ENCODE measurements at places on chromosomes 2 and 18.
A peak's percentile ranks its signal among the peaks of the same experiment; 100 is the strongest.

- DNase-seq = no peak
Measured at GRCh38 chr2:50858156-50858555, 173.8 kb downstream of the NRXN1 start.

DNA sequence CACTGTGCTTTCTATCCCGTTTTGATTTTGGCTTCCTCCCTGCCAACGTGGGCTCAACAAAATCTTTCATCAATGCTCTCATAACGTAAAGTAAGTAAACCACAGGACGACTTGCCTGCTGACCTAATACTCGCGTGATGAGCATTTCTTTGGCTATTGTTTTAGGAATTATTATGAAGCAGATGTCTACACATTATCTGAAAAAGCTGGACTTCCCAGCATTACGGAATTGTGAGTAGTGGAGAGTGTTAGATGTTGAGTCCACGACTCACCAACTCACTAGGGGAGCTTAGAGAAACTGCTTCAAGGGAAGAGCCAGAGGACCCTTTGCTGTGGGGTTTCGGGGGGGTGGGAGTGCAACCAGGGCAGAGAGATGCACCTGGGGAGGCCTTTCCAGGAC, 21.9 kb downstream of the HJURP start:
- DNase-seq = no peak

- peak; percentile 99 for DNase-seq
Measured at GRCh38 chr2:161954103-161954502, 119.9 kb downstream of the DPP4 start.

DNA sequence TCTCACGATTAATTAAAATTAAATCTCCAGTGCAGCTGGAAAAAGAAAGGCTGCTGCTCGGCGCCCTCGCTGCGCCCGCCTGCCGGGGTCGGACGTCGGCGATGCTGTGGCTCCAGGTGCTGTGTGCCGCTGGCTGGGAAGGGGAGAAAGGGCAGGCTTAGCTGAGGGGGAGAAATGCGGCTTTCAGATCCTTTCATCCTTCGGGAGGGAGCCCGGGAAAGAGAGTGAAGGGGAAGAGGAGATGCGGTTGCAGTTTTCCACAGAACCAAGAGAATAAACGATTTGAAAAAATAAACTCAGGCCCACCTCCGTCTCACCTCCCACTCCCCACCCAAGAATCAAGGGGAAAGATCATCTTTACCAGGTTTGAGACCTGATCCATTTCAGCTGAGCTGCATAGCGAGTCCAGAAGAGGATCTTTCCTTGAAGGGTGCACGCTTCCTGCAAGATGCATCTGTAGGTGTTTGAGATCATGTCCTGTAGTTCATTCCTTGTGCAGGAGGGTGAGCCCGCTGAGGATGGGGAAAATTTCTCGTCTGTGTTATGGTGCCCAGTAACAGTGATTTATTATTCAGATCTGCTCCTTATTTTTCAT, 495 bp downstream of the TMEM169 start:
- peak; percentile 63 for DNase-seq

GRCh38 chr2:43839776-43840564, 1.2 kb downstream of the ABCG8 start:
- DNase-seq = no peak

DNA sequence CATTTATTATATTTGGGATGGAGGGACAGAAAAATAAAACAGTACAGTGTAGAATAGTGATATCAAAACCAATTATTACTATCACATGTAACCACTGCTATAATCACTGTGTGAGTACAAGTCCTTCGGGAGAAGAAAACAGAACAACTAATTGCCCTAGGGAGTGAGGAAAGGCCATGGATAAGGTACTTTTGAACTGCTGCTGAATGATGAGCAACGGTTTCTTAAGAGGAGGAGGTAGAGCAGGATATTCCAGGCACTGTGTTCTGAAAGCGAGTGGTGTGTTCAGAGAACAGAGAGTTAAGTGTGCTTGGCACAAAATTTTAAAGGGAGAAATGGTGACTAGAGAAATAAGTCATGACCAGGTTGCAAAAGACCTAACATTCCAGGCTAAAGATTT, 134.2 kb downstream of the CALCRL start:
- DNase-seq = no peak

DNA sequence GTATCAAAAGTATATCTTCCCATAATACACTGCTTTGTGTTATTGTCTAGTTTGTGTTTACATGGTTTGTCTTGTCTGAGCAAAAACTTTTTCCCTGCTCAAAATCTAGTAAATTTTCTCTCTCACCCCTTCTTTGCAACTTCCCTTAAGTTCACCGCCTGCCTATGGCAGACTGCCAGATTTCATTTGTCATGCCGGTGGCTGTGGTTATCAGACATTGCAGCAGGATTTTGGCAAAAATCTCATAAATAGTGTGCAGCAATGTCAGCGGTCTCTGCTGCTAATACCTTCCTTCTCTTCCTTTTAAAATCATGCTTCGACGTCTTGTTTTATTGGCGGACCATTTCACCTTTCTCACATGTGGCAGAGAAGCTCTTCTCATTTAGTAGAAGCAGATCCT, 45.6 kb upstream of the TMEM178A start:
- no peak for DNase-seq

Data from NCI-H1694 treated with DMSO at 0.1 percent for 48 hours (cell line).